Thyroid gland (tissue), 4 donors: ENCODE measurements at places on chromosomes 7 and 10.
A peak's percentile ranks its signal among the peaks of the same experiment; 100 is the strongest.

- DNase-seq: no peak
Observed at GRCh38 chr7:141973673-141974072, at the start of gene TAS2R38. TSS of gene TAS2R38 (minus strand) at chr7:141973773. CDS start at chr7:141973689, 84 bp downstream.

- no peak for DNase-seq
Observed at GRCh38 chr10:113329121-113329596, 223.7 kb upstream of the HABP2 start.

GRCh38 chr10:91884536-91884935 is 24.8 kb downstream of the FGFBP3 start:
- DNase-seq: no peak

DNA sequence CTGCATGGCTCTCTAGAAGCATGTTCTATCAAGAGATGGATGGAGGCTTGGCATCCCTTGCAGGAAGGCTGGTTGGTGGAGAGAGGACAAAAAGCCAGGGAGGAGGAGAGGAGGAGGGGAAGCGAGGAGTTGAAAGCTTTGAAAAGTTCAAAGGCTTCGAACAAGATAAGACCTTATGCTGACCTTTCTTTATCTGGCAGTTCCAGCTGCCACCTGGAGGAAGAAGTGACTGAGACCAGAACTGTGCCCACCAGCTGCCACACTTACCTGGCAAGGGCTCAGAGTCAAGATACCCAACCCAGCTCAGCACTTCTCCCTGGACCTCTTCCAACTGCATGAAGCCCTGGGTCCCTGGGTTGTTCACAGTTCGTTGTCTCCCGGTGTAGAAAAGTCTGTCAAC is 14.8 kb downstream of the CCL24 start:
- DNase-seq: no peak

- no peak for DNase-seq
Observed at GRCh38 chr10:120950051-120950561, 98.9 kb downstream of the WDR11 start.

GRCh38 chr10:44376472-44377099 is 8.3 kb downstream of the CXCL12 start:
- DNase-seq: no peak

DNA sequence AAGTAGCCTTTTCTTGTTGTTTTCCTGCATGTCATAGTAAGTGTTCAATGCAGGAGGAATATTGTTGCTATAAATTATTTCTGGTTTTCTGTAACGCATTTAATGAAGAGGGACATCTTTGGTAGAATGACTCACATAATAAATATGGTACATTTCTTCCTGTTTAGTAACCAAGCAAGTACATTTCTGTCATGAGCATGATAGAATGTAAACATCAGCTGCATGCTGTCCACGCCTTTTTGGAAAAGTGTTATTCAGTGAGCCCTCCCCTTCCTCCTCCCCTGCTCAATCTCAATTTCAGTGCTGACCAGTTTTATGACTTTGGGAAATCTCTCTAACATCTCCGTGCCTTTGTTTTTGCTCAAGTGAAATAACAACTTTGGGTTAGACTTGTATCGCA is 664.0 kb downstream of the XPNPEP1 start:
- DNase-seq: no peak

DNA sequence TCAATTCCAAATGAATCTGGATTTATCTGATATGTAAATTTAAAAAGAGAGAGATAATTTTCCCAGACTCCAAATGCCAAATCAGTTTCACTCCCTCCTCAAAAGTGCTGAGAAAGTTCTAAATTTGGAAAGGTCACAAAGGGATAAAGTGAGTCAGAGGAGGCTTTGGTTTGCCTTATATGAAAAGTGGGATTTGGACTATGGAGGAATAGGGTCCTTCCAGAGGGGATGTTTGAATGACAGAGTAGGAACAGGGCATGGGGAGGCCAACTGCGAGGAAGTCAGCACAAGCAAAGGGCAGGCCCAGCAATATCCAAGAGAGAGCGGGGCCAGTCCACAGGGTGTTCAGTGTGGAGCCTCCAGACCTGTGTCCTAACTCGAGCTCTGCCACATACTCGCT is 9.8 kb upstream of the FAS start:
- no peak for DNase-seq

DNA sequence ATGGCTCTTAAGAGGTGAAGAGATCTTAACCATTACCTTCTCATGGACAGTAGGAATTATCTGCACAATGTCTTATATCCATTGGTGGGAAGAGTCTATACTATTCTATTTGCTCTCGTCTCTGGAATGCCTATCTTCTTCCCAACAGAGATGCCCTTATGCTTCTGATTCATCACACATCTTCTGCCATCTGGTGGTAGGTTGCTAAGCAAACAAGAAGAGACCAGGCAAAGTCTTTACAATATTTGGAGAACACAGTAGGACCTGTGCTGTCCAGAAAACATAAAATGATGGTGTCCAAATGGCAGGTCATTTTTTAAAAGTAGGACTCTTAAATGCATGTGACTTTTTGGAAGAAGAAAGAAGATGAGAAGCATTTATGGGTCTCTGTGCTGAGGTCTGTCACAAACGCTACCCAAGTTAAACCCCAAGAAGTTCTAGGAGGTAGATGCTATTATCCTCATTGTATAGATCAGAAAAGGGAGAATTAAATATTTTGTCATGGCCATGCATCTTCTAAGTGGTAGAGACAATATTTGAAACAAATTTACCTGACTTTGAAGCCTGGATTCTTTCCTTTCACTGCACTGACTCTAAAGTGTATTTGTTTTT is 67.8 kb upstream of the NXPH1 start:
- DNase-seq: no peak

DNA sequence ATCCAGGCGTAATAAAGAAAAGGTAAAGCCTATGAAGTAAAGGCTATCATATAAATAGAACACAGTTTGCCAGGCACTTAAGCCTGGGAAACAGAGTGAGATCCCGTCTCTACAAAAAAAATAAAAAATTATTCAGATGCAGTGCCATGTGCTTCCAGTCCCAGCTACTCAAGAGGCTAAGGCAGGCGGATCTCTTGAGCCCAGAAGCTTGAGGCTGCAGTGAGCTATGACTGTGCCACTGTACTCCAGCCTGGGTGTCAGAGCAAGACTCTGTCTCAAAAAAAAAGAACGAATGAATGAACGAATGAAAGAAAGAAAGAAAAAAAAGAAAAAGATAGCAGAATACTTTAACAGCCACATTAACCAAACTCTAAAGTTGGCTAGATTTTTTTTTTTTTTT is 67.2 kb upstream of the MRLN start:
- peak; percentile 80 for DNase-seq

GRCh38 chr10:124717911-124718741 is 26.1 kb downstream of the FAM53B start:
- DNase-seq: peak; percentile 94

DNA sequence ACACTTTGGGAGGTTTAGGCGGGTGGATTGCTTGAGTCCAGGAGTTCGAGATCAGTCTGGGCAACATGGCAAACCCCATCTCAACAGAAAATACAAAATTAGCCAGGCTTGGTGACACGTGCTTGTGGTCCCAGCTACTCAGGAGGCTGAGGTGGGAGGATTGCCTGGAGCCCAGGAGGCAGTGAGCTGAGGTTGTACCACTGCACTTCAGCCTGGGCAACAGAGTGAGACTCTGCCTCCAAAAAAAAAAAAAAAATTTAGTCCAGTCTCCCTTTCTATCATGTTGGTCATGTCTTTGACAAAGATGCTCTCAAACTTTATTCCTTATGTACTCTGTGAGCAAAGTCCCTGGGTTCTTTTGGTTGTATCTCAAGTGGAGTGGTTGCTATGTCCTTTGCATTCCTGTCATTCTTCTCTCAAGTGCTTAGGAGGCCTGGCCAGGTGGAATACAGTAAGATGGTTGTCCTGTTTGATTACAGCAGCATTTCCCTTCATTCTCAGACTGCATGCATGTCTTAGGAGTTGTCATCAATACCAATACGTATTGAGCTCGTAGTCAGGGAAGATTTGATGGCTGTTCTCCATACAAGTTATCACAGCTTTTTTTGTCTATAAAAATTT is 85.7 kb downstream of the MMRN2 start:
- peak; percentile 68 for DNase-seq

- DNase-seq: no peak
Observed at GRCh38 chr7:7323921-7324320, 141.6 kb downstream of the C1GALT1 start.

- no peak for DNase-seq
Observed at GRCh38 chr10:6185039-6185716, 17.6 kb upstream of the PFKFB3 start.
